ENCODE measurements at places on chromosomes 2 and 18.

- no peak for DNase-seq
Measured at GRCh38 chr18:463827-464541, 36.5 kb downstream of the COLEC12 start.

DNA sequence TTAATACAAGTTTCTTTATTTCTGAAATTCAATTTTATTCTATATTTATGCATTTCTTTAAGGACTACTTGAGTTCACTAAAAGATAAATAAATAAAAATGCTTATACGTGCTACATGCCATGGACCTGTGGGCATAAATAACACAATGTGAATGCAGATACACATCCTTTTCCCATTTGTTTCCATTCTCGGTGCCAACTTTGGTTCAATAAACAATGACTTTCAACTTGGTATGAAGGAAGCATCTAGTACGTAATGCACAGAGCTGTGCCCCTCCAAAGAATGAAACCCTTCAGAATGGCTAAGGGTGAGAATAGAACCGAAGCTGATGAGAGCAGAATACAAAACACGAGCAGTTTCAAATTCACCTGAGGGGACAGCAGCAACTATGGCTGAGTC is 409.3 kb downstream of the MTX2 start:
- DNase-seq, result no peak

DNA sequence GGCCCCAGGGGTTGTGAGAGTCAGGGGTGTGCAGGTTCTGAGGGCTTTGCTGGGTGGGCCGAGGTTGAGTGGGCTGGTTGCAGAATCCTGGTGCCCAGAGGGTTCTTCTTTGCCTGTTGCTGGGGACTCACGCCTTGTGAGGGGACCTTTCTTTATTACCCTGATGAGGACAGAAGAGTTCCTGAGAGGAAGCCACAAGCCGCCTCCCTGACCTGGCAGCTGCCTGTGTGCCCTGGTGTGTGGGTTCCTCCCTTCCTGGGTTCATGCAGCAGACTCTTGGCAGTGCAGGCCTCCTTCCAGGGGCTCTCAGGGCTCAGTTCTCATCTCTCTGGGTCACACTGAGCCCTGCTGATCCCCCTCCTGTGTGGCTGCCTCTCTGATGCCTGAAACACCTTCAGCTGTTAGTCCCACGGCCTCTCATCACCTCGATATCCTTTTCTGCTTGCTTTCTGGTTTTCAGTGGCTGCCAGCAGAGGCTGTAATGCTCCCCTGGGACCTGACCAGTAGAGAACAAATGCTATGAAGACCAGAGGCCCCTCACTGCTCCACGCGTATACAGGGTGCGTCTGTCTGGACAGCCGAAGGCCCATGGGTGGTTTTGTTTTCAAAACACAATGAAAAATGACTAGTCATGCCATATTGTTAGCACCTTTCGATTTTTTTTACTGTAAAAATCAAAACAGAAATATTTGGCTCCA is 191.3 kb downstream of the AGAP1 start:
- no peak for DNase-seq

GRCh38 chr18:73947180-73947921 is 200.3 kb downstream of the FBXO15 start:
- no peak for DNase-seq

GRCh38 chr2:75464348-75464946 is 96.3 kb downstream of the EVA1A start:
- DNase-seq, result no peak

DNA sequence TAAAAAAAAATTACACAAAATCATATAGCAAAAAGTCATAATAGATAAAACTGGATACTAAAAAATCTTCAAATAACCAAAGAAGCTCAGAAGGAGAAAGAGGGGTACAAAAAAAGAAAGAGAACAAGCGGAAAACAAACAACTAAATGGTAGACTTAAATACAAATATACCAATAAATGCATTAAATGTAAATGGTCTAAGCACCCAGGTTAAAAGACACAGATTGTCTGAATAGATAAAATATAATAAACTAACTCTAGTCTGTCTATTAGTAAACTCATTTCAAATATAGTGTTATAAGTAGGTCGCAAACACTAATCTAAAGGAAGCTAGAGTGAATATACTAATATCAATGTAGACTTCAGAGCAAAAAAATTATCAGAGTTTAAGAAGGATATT is 357.4 kb downstream of the METTL4 start:
- DNase-seq, result no peak

DNA sequence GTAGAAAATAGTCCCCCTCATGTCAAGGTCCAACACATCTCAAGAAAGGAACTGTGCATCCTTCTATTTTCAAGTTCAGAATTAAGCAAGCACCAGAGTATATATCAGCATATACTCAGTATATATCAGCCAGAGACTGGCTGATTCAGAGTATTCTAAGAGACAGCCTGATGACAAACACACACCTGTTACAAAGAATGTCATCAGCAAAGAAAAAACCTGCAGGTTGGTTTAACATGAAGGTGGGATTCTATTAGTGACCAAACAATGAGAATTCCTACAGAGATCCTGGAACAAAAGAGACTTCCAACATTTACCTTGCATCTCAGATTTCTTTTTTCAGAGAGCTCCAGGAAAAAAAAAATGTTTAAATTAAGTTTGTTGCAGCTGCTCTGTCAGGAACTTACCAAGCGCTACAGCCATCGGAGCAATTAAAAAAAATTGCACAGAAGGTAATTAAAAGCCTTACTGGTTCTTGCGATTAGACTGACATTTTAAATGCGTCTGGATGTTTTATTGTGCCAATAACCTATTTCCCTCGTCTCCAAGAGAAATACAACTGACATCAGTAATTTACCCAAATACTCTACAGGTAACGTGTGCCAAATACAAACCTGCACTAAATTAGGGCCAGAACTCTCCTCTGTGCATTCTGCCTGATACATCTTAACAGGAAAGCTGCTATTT is 218.1 kb downstream of the HNMT start:
- no peak for DNase-seq

- DNase-seq, result no peak
Measured at GRCh38 chr18:32366586-32367538, 103.8 kb downstream of the GAREM1 start.

DNA sequence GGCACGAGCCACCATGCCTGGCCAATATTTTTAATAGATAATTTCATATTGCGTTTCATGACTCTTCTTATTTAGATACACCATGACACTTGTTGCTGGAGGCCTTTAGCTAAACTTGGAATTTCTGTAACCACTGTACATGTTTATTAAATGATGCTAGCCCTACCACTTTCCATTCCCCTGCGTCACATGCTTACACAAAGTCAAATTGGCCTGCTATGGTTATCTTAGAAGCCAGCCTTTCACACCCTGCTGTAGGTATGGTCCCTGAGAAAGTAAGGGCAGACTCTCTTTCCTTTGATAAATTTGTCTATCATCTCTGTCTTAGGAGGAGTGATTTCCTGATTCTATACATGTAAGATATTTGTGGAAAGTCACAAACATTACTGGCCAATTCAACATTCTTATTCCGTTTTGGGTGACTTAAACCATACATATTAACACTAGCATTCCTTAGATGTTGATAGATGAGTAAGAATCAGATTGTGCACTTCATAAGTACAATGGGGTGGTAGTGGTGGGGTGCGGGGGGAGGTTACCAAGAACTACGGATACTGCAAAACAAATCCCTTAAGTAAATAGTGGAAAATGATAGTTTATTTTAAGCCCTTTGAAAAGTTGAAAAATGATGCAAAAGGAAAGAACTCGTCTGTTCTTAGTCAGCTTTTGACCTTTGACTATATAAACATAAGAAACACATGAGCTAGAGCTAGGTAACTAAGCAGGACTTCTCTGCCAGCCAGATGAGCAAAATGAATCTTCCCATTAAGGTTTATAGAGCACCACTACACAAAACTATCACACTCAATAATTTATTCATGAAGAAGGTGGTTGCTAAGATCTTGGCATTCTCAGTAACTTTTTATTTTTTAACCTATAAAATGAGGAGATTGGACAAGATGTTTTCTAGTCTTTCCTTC is 7.9 kb upstream of the NDUFV2 start:
- no peak for DNase-seq

DNA sequence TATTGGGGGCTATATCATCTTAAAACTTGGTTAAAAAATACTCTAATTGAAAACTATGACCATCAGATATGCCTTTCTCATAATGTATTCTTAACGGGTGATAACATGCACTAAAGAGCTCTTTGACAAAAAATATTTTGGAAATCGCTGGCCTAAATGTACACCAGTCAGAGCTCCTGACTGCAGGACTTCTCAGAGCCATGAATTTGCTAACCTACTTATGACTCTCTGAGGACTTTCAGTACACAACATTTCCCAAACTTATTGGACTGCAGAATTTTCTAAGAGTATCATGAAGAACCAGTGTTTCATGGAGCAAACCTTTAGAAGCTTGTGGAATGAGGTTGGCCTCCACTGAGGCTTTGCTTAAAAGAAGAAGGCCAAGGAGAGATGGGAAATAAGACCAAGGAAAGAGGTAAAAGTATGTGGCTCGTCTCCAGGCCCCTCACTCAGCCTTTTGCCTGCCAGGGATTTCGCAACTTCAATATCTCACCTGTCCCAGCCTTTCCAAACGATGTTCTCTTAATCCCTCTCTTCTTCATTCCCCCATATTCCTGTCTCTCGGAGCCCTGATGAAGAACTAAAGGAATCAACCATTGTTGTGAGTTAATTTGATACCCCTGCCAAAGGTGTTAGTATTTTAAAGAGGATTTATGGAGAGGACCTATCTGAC is 88.8 kb upstream of the EPC2 start:
- no peak for DNase-seq

GRCh38 chr2:74439803-74440377 is 1.8 kb downstream of the RTKN start:
- no peak for DNase-seq

- no peak for DNase-seq
Measured at GRCh38 chr2:51484605-51485004, 452.7 kb upstream of the NRXN1 start.

- no peak for DNase-seq
Measured at GRCh38 chr18:45353530-45353929, 261.7 kb upstream of the SLC14A2 start.

DNA sequence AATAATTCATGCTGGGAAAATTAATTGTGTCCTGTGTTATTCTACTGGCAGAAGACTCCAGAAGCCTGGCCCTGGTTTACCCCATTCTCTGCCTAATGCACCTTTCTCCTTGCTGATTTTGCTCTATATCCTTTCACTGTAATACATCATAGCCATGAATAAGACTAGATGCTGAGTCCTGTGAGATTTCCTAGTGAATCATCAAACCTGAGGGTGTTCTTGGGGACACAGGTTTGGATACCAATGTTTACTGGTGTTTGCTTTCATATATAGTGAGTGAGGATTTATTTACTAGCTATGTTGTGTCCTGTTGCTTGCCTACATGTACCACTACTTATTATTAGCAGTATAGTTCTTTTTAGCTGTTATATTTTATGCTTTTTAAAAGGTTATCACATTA is 6.5 kb downstream of the METTL5 start:
- DNase-seq, result no peak

DNA sequence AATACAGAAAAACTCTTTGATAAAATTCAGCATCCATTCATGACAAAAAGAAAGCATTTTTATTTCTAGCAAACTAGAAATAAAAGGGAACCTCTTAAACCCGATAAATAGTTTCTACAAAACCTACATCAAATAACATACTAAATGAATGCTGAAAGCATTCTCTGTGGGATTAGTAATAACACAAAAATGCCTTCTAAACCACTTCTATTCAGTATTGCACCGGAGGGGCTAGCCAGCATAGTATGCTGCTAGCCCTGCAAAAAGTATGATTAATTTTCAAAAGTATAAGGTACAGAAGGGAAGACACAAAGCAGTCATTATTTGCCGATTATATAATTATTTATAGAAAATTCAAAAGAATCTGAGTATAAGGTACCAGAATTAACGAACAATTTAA is 145.2 kb downstream of the DTNB start:
- no peak for DNase-seq

DNA sequence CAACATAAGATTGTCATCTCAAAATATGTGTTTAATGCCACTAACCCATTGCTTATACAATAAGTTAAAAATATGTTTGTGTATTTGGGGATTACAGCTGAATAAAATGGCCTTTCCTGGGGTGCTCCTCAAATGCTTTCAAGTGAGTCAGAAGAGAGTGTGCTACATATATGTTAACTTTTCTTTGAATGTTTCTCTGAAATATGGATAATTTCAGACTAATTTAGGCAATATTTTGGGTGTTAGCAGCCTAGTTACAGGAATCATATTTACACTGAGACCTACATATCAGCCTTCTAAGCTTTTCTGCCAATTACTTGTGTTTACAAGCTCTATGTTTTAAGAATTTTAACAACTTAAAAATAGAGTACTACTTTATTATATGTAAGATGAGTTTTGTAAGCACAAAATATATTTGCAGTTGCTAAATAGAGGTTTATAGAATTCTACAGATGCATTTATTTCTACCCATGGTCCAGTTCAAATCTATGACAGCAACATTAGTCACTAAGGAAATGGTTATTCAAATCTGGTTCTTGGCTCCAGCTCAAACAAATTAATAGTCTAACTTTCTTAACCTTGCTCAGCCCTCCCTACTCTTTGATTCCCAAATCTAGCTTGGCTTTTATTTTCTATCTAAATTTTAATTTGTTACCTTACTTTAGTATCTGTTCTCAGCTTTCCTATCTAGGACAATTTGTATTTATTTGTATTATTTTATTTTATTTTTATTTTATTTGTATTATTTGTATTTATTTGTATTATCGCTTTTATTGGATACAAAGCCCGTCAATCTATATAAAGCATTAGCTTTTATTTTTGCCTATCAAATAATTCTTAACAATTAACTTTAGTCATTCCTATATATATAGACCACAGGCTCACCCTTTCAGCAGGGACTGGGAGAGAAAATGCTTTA is 48.9 kb downstream of the FSIP2 start:
- DNase-seq, result no peak

- no peak for DNase-seq
Measured at GRCh38 chr2:28488858-28489575, 6.8 kb upstream of the PLB1 start.

DNA sequence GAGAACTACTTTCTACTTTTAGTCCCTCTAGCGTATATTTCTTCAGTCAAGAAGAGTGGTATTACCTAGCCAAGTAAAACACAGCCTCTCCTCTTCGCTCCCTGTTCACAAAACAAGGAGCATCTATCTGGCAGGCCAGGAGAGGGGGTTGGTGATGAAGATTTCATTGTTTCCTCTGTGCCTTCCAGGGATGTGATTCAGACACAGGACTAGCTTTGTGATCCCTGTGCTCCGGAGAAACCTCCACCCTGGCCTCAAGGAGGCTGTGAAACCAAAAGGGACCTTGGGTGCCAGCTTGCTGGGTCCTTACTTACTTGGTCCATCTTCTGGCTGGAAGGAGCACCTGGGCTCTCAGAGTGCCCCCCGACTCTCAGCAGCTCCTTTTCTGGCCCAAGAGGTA is 5.7 kb downstream of the RHOB start:
- DNase-seq, result no peak

- DNase-seq, result no peak
Measured at GRCh38 chr2:238742066-238742465, 105.8 kb upstream of the TWIST2 start.
